T-cell (primary cell): ENCODE measurements at places on chromosomes 3 and 15.

- DNase-seq = no peak
Observed at GRCh38 chr3:114464548-114464947, 170.7 kb downstream of the TIGIT start.

GRCh38 chr3:76735152-76735551 lies 304.7 kb upstream of the ROBO2 start:
- DNase-seq = no peak

- DNase-seq = peak; percentile 26
Observed at GRCh38 chr15:52020221-52021085, 1.4 kb downstream of the MAPK6 start.

DNA sequence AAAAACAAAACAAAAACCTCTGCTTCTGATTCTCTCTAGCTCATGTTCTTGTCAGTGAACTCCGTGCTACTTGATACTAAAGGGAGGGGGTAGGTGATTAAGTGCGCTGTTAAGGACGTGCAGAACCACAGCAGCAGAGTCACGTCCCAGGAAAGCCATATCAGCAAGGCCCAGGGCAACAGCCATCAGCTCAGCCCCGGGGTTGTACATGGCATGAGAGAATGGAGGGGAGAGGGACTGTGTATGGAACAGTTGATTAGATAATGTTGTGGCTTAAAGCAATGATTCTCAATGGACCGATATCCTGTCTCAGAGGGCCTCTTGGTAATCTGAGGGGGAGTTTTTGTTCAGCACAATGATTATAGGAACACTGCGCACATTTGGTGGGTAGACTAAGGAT lies 27.6 kb downstream of the C2CD4A start:
- DNase-seq = no peak

DNA sequence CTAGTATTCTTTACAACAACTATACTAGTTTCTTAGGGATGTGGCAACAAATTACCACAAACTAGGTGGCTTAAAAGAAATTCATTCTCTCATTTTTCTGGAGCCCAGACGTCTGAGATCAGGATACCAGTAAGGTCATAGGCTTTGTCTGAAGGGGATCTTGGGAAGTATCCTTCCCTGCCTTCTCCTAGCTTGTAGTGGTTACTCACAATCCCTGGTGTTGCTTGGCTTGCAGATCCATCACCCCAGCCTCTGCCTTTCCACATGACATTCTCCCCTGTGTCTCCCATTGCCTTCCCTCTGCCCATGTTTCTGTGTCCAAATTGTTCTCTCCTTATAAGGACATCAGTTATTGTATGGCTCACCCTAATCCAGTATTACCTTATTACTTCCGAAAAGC lies 24.3 kb upstream of the CLDN1 start:
- DNase-seq = no peak

DNA sequence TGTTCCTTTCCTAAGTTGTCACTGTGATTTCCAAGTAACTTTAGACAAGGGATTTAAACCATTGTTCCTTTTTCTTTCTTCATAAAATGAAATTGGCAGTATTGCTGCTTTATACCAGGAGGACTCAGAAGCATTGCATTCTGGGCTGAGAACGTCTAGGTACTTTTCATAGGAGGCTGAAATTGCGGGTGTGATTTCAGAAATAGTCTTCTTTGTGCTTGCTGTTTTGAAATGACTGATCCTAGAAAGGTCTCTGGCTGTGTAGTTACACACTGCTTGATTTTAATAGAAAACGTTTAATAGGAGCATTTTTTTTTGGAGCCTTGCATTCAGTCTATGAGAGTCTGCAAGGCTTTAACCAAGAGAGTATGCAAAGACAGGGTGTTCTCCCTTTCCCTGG lies 56.3 kb downstream of the PPM1L start:
- no peak for DNase-seq
